T-helper 17 cell (primary cell): ENCODE measurements at places on chromosomes 11 and 22. TPM values are rescaled to one million over a fixed set of nuclear protein-coding genes. Genes with fewer than 3 reads are reported as not detected.

DNA sequence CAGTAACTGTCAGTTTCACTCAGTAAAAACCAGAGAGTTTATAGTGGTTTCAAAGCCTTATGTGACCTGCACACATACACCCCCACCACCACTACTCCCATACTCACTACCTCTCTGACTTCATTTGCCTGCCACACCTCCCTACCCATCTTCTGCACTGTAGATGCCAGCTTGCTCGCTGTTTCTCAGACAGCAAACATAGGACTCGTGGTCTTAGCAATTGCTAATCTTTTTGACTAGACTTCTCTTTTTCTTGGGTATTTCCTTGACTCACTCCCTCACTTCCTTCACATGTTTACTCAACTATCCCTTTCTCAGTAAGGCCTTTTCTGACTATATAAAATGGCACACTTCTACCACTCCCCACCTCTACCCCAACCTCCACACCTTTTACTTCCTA, 27.8 kb downstream of the CEP295 start:
- H3K4me3 ChIP-seq, result no peak overlapping the region
- H3K4me1 ChIP-seq, result peaks cover 14% of the 10 kb centered on the region
- no peaks in the 10 kb centered on the region for H3K27me3 ChIP-seq
- peaks cover 27% of the 10 kb centered on the region for H3K36me3 ChIP-seq
- no peak for DNase-seq

CCDC87 gene
- 2.3 TPM for total RNA-seq

TMEM151A gene
- total RNA-seq, result 0.32 TPM

IL17REL gene
- not detected for total RNA-seq

DNA sequence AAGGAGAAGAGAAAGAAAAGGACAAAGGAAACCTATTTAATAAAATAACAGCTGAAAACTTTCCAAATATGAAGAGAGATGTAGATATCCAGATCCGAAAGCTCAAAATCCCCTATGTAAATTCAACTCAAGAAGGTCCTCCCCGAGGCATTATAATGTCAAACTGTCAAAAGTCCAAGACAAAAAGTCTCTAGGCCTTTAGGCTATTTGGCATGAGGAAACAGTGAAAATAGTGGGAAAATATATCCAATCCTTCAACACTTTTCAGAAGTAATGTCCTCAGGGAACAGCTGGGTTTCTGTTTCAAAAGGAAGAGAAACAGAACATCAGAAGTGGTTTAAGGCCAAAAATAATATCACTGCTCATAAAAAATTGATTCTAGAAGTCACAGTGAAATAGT, 1.9 kb upstream of the OR52E4 start:
- no peak overlapping the region for H3K27ac ChIP-seq
- no peak for DNase-seq
- H3K36me3 ChIP-seq, result no peaks in the 10 kb centered on the region
- H3K4me3 ChIP-seq, result no peak overlapping the region
- peaks cover 2% of the 10 kb centered on the region for H3K4me1 ChIP-seq

DNA sequence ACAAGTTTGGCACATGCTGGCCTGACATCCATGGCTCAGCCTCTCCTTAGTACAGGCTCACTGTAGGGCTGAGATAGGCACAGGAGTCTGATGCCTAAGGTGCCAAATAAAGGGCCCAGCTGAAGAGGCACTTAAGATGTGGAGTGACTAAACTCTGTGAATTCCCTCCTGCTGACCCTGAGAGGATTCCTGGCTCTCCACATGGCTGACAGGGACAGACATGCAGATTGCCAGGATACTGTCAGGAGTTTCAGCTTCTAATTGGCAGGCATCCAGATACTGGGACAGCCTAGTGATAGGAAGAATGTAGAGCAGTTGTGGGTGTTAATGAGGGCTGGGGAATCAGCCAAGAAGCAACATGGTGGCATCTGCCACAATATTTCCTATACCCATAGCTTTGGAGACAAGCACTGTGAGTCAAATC, 558.7 kb downstream of the INSC start:
- no peak overlapping the region for H3K4me3 ChIP-seq
- DNase-seq, result no peak

MRGPRD gene
- total RNA-seq, result not detected
